ENCODE measurements at places on chromosomes 5 and 9.

GRCh38 chr5:16626696-16627264 is 10.0 kb upstream of the RETREG1 start:
- no peak for DNase-seq

GRCh38 chr5:107935645-107936044 is 264.9 kb upstream of the EFNA5 start:
- DNase-seq, result no peak

DNA sequence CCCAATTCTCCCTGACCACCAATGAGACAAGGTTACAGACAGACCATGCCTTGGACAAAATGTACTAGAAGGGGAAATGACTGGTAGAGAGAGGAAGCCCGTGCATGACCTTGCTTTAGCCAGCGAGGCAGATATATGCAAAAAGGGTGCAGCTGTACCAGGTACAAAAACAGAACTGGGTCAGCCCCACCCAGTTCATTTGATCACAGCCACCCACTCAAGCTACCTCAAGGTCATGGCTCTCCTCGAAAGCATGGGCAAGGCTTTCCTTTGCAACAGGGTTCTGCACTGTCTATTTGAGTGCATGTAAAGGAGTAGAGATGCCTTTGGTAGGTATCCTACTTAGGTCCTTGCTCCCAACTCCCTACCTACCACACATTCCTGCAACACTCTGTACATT is 33.3 kb downstream of the TLE1 start:
- DNase-seq, result peak; percentile 42

DNA sequence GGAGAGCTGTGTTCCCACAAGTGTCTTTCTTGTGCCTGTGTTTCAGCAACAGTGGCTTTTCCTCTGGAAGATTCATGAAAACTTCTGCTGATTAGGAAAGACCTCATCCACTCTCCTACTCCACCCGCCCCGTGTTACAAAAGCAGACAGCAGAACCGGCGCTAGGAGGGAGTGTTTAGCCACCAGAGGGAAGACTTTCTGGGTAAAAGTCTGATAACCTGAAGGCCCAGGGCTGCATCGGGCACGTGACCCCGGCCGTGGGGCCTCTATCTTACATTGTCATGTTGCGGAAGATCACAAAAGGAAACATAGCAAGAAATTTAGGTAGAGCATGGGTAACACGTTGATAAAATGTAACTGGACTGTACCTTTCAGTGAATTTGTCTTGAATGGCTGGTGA is 32.0 kb upstream of the DMRT2 start:
- no peak for DNase-seq

- no peak for DNase-seq
Measured at GRCh38 chr5:10125116-10125515, 124.6 kb downstream of the ATPSCKMT start.

GRCh38 chr5:104177651-104178050 is 615.1 kb upstream of the NUDT12 start:
- DNase-seq, result no peak

DNA sequence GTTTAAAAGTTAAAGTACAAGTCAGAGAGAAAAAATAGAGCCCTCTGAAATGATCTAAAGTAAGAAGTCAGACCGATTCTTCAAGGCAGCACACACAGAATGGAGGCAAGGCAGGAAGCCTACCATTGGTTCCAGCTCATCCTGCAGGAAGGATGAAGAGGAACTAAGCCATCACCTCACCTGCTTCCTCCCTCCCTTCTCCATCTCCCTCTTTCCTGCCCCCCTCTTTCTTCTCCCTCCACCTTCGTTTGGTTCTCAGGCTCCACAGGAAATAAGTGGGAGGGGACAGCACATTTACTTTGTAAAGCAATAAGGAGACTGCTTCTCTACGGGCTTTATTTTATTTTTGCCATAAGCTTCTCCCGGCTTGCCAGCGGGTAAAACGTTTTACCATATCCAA is 213.4 kb downstream of the TRIM32 start:
- no peak for DNase-seq

DNA sequence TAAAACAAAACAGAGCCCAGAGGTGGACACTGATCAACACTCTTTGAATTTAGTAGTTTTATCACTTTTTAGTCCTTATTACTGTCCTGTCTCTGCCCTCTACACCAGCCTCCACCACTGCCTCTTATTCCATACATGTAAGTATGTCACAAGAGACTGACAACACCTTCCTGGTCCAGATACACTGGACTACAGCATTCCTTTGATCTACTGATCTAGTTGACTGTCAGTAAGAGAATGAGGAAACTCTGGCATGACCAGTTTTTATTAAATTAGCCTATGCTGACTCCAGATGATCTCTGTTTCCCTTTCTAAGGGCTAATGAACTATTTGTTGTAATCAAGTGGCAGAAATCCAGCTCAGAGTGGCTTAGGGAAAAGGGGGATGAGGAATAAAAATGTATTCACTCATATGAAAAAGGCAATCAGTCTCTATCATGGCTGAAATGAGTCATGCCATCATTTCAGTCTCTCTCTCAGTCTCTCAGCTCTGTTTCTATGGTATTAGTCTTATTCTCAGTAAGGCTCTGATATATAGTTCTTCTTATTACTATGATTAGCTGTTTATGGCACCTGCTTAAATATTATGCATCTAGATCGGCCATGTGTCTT is 5.5 kb downstream of the ARHGEF37 start:
- no peak for DNase-seq

- no peak for DNase-seq
Measured at GRCh38 chr9:133396952-133397351, 20.8 kb downstream of the STKLD1 start.

- no peak for DNase-seq
Measured at GRCh38 chr5:74167206-74167929, 473.2 kb downstream of the ENC1 start.

DNA sequence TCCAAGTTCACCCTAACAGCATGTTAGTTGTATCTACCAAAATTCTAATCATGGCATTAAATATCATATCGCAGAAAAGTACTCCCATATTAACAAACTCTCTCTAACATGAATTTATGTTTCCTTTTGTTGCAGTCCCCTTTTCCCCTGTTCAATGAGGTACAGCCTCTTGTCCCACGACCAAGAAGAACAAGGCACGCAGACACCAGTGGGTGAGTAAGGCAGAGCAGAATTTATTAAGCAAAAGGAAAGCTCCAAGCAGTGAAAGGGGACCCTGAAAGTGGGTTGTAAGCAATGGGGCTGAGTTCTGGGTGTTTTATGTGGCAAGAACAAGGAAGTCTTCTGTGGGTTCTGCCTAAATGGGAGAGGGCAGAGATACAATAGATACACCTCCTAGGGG is 183.5 kb downstream of the LURAP1L start:
- no peak for DNase-seq

GRCh38 chr5:63262185-63262981 is 683.8 kb downstream of the LRRC70 start:
- no peak for DNase-seq

DNA sequence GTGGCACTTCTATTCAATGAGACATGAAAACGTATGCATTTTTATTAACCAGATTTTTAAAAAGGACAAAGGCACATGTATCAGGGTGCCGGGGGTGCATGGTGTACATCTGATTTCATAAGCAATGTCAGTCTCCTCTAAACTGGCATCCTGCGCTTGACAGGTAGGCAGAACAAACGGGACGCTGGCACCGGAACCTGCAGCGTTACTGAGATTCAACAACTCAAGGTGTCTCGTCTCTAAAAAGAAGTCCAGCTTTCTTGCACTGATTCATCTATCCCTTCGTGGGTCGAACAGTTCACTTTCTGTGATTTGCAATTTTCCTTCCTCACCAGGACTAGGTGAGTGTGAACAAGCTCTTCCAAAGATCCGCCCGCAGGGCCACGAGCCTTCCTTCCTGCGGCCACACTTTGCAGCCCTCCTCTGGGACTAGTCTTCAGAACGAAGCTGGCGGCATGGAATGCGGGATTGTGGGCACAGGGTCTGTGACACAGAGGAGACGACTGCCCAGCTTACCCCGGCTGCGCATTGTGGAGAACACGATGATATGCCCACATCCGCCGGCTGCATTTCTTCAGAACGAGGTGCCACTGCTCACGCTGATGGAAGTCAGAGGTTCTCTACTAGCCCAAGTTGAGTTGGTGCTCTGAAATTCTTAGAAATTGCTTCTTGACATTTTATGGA is 7.2 kb downstream of the SLC6A3 start:
- no peak for DNase-seq

GRCh38 chr5:19986031-19986619 is 1.9 kb downstream of the CDH18 start:
- no peak for DNase-seq

GRCh38 chr5:102106599-102106998 is 189.5 kb downstream of the SLCO4C1 start:
- DNase-seq, result no peak

GRCh38 chr9:126849591-126850225 is 10.7 kb upstream of the ZBTB34 start:
- DNase-seq, result no peak

DNA sequence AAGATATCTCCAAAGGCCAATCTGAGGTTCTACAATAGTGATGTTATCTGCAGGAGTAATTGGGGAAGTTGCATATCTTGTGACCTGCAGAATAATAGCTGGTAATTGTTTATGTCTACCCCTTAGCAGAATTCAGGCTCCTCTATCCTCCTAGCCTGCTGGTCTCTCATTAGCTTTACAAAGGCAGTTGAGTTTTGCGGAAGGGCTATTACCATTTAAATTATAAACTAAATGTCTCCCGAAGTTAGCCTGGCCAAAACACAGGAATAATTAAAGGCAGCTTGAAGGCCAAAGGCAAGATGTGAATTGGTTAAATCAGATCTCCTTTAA is 168.7 kb downstream of the TTC39B start:
- DNase-seq, result no peak

- DNase-seq, result no peak
Measured at GRCh38 chr9:136848393-136849037, 694 bp upstream of the PHPT1 start.

DNA sequence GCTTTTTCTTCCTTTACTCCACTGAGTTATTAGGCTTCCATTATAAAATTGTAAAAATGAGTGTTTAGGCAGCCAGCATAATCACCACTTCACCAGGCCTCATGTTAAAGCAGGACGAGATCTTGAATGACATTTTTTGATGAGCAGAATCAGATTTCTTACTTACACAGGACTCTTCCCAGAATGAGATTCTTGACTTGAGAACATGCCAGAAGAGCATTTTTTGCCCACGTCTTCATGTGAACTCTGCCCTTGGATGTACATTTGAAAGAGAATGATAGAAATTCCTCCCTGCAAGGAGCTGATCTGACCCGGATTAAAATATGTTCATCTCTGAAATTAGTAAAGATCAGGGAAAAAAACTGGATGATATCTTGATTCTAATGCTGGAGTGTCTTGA is 212.1 kb upstream of the ADRA1B start:
- no peak for DNase-seq

DNA sequence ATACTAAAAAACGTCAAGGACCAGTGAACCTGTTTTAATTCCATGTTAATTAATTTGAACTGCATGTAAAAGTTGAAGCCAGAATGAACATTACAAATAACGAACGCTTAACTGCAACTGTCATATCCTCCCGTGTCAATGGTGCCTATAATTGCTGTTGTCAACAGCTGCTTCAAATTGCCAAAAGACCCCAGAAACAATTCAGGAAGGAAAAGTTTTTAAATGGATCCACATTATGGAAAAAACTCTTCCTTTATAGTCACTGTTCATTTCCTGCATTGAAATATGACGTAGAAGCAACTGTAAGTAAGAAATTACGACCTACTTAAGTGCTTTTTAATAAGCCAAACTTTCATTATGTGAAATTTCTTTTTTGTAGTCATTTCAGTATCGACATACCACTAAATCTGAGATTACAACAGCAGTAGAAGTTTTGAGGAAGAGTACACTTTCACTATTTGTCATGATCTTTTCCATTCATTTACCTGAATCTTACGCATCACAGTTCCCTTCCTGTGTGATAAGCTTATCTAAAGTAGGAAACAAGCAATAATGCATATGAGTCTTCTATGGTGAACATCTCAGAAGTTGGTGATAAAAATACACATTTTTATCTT is 37.8 kb downstream of the MEF2C start:
- DNase-seq, result no peak

GRCh38 chr5:106656821-106657220 is 1013.9 kb downstream of the EFNA5 start:
- DNase-seq, result no peak

DNA sequence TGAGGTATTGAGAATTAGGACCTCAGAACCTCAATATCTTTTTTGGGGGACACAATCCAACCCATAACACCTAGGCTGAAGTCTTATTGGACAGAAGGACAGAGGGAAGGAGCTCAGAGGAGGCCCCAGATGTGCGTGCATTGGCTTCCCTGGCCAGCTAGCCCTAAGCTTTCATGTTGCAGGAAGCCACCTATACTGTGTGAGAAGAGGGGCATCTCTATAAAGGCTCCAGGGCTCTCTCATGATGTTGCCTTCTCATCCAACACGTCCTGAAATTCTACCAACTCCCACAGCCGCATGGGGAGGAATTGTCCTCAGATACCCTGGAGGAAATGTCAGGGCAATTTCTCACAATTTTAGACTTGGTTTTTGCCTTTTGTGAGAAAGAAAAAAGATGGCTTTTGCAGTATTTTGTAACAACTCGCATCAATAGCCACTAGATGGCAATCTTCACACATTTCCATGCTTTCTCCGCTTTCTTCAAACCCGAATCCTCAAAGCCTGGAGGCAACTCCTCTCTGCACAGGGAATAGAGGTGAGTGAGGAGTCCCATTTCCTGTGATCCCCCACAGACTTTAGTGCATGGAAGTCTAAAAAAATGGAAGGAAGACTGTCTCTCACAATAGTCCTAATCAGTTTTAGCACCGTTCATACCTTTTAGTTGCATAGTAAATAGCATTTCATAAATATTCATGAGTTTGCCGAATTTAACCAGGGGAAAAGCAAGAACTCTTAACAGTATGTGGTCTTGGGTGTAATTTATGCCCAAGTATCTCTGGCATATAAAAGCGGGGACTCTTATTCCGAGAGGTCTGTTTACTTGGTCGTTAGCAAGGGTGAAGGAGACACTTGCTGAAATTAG is 7.4 kb upstream of the PPP3R2 start:
- DNase-seq, result no peak

DNA sequence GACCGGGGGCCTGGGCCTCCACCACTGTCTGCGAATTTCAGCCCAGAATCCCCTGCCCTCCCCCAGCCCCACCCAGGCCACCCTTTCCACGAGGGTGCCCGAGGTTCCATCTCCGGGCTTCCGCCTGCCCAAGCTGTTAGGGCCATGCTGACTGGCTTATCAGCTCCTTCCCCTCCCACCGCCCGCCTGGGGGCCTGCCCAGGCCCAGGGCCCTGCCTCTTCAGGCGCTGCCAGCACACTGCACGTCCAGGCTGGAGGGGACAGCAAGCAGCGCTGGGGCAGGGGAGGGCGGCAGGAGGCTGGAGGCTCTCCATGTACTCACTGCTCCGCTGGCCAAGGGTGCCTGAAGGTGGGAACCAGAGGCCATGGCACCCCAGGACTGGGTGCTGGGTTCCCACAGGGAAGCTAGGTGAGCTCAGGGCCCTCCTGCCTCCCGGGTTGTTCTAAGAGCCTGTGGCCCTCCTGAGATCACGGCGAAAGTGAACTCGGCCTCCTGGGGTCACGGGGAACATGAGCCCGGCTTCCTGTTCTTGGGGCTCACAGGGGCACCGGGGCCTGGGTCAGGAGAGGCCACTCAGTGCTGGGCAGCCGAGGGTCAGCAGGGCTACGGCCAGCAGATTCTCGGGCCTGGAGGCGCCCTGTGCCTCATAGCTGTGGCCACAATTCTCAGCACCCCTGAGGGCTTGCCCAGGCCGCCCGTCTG is 57.7 kb upstream of the EGFL7 start:
- no peak for DNase-seq

Measured in activated B cell treated with CpG ODN at 0.5 μM for 24 hours (primary cell).